ENCODE measurements at places on chromosomes 5 and 9.

- H3K27ac ChIP-seq: no peak overlapping the region
- DNase-seq: no peak
- H3K4me3 ChIP-seq: no peak overlapping the region
- H3K27me3 ChIP-seq: peaks cover 8% of the 10 kb centered on the region
- H3K4me1 ChIP-seq: no peaks in the 10 kb centered on the region
- H3K36me3 ChIP-seq: no peaks in the 10 kb centered on the region
These were observed 15.0 kb upstream of the NEURL1B start for GRCh38 chr5:172626031-172626581.

- H3K4me1 ChIP-seq: no peaks in the 10 kb centered on the region
- peaks cover 6% of the 10 kb centered on the region for H3K27me3 ChIP-seq
- peaks cover 18% of the 10 kb centered on the region for H3K36me3 ChIP-seq
- DNase-seq: no peak
These were observed 85.7 kb downstream of the PHF2 start for GRCh38 chr9:93662016-93662638.

GRCh38 chr9:27347889-27348288 is 50.9 kb upstream of the EQTN start:
- no peak overlapping the region for H3K27ac ChIP-seq
- H3K4me1 ChIP-seq: peaks cover 4% of the 10 kb centered on the region
- no peak for DNase-seq
- H3K4me3 ChIP-seq: no peak overlapping the region
- no peaks in the 10 kb centered on the region for H3K36me3 ChIP-seq

GRCh38 chr9:4969130-4969529 is 15.9 kb upstream of the JAK2 start:
- no peaks in the 10 kb centered on the region for H3K27me3 ChIP-seq
- H3K4me3 ChIP-seq: no peak overlapping the region
- no peak overlapping the region for H3K27ac ChIP-seq
- DNase-seq: no peak
- H3K36me3 ChIP-seq: no peaks in the 10 kb centered on the region

DNA sequence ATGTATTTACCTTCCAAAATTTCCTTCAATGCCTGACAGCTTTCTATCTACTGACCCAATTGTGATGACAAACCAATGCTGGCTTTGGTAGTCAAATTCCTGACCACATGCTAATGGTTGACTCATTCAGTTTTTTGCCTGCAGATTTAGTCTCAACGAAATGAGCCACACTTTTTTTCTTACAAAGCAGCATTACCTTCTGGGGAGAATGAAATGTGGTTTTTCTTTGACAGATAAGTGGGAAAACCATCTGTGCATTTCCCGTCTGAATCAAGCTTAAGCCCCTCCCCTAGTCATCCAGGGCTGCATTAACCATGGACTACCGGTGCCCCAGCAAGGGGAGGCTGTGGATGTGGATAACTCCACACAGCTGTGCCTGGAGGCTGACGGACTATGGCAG is 99.6 kb upstream of the TAF11L2 start:
- no peak for DNase-seq
- peaks cover 15% of the 10 kb centered on the region for H3K4me1 ChIP-seq
- no peak overlapping the region for H3K27ac ChIP-seq
- H3K4me3 ChIP-seq: no peak overlapping the region

DNA sequence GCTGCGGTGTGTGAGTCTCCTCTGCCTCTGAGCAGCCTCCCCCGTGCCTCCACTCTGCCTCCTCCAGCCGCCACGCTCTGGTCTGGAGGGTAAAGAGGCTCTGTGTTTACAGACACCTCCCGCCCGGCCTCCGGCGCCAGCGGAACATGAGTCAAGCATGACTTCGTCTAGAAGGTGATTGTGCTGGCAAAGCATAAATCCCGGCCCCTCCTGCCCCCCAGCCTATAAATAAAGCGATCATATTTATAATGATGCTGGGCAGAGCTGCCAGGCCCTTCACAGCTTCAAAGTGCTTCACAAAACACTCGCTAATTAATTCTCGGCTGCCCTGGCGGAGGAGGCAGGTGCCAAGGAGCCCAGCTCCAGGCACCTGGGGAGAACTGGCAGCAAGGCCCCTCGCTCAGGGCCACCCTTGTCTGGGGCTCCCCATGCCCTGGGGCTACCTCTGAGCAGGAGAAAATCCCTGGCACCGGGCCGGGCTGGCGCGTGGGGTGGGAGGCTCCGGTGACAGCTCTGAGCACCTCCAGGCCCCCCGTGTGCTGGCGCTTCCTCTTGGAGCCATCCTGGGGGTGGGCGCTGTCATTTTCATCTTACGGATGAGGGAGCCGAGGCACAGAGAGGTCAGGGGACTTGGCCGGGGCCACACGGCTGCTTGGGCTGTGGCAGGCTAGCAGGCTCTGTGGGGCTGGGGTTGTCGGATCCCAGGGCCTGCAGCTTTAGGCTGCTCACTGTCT is 87.8 kb downstream of the RXRA start:
- peaks cover 24% of the 10 kb centered on the region for H3K4me1 ChIP-seq
- no peak overlapping the region for H3K4me3 ChIP-seq
